ENCODE measurements at places on chromosomes 13 and 19.
A peak's percentile ranks its signal among the peaks of the same experiment; 100 is the strongest.

DNA sequence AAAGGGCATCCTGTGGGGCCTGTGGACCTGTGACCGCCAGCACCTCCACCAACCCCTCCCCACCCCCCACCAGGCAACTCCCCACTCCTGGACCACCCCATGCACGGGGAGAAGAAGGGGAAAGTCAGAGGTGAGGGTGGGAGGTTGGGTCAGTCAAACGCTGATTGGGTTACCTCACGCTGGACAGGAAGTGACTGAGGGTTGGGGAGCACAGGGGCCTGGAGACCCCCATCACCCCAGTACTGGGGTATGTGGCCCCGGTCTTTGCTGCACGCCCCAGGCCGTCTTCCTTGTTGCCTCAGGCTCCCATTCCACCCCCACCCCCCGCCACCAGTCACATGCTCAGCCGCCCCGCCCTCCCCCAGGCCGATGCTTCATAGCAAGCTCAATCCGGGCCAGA is 59.0 kb downstream of the COLGALT1 start:
- no peak for DNase-seq

DNA sequence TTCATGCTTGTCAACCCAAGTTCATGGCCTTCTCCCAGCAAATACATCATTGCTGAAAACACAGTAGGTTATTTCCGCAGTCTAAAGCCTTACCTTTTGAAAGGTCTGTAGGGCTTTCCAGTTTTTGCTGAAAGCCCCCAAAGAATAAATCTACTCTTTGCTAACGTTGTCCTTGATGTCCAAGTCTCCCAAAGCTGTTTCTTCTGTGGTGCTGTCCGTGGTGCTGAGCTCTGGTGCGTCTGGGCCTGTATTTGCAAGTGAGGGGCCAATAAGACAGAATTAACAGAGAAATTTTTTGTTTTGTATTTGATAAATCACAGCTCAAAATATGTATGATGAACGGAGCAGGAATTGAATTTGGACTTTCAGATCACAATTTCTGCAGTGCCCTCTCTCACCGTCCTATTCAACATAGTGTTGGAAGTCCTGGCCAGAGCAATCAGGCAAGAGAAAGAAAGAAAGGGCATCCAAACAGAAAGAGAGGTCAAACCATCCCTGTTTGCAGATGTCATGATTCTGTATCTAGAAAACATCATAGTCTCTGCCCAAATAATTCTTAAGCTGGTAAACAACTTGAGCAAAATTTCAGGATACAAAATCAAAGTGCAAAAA is 9.8 kb upstream of the LGALS16 start:
- DNase-seq = no peak

DNA sequence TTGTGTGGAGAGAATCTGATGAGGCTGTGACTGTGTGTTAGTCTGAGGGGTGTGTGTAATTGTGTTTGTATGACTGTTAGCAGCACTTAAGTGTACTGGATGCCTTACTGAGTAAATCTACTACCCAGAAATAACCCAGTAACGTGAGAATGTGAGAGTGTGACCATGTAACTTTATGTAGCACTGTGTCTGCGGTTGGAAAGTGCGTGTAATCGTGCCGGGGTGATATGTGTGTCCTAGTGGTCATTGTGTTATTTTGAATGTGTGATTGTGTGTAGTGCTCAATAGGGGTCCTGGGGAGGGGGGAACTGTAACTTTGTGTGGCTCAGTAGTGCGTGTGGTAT is 550 bp downstream of the ZNF383 start:
- DNase-seq = no peak

DNA sequence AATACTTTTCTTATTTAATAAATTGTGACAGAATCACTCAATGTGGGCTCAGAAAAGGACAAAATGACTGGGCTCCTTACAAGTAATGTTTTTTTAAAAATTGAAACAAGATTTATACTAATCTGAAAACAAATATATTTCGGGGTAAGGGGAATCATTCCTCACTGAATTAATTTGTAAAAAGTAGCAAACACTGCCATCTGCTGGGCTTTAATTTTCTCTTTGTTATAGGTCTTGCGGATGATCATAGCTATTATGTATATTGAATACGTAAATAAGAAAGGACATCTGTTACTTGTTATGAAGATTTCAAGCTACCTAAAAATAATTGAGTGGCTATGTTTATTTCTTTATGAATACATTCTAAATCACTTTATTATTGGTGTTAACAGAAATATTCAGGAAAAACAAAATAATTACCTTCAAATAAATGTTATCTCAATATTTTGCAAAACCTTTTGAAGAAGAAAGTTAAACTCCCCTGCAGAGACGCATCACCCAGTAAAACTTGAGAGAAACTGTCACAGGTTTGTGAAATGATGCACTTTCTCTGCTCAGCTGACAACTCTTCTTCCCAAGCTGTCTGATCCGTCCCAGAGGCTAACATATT is 17.8 kb upstream of the ENOX1 start:
- DNase-seq = peak; percentile 21

GRCh38 chr19:13060964-13061927 is 41.4 kb downstream of the LYL1 start:
- peak; percentile 8 for DNase-seq

DNA sequence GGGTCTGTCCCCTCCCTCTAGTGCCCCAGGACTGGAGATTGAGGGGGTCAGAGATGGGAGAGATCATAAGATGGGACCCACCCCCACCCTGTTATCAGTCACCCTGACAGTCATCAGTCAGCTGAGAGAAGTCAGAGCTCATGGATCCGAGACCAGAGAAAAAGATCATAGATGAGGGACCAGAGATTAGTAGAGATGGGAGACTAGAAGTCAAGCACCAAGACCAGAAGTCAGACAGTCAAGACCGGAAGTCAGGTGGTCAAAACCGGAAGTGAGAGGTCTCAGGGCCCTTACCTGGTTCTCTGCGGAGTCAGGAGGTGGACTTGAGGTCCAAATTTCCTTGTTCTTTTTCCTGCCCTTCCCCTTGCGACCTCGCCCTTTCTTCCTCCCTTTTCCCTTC is 7.0 kb downstream of the COL5A3 start:
- no peak for DNase-seq

DNA sequence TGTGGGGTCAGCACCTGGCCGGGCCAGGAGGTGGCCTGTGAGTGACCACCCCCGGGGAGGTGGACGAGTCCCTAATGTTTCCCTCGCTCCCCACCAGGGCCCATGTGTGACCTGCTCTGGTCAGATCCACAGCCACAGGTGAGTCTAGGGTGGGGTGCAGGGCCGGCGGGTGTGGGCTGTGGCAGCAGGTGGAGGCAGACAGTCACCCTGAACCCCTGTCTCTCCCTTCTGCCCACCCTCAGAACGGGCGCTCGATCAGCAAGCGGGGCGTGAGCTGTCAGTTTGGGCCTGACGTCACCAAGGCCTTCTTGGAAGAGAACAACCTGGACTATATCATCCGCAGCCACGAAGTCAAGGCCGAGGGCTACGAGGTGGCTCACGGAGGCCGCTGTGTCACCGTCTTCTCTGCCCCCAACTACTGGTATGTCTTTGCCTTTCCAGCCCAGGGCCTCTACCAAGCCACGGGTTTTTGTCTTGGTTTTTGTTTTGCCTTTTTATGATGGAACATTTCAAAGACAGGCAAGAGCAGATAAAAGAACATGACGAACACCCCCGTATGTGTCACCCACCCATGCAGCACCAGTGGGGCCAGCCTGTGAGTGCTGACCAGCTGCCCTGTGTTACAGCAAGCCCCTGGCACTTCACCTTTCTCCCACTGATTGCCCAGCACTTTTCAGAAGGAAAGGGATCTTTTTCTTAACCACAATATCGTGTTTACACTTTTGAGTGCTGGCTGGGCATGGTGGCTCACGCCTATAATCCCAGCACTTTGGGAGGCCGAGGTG is 24.9 kb downstream of the CCDC8 start:
- no peak for DNase-seq

DNA sequence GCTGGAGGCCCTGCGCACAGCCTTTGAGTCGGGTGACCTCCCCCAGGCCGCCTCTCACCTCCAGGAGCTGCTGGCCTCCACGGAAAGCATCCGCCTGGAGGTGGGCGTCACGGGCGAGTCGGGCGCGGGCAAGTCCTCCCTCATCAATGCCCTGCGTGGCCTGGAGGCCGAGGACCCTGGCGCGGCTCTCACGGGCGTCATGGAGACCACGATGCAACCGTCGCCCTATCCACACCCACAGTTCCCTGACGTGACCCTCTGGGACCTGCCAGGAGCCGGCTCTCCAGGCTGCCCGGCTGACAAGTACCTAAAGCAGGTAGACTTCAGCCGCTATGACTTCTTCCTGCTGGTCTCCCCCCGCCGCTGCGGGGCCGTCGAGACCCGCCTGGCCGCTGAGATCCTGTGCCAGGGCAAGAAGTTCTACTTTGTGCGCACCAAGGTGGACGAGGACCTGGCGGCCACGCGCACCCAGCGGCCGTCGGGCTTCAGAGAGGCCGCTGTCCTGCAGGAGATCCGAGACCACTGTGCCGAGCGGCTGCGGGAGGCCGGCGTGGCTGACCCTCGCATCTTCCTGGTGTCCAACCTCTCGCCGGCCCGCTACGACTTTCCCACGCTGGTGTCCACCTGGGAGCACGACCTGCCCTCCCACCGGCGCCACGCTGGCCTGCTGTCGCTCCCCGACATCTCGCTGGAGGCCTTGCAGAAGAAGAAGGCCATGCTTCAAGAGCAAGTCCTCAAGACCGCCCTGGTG is 2.9 kb downstream of the IRGC start:
- no peak for DNase-seq

DNA sequence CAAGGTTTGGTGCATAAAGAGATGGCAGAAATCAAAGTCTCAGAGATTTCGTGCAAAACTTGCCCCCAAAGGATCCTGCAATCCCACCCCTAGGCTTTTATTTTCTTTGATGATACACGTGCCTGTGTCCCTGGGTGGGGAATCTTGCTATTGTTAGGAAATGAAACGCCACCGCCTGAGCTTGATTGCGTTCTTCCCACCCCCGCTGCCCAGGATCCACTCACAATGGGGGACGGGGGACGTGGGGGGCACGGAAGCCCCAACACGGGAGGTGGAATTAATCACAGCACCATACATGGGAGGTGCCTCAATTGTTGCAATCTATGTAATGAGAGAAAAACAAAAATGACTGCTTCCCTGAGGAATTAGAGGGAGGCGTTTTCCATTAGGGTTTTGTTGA is 39.6 kb downstream of the ZNRF4 start:
- DNase-seq = no peak

DNA sequence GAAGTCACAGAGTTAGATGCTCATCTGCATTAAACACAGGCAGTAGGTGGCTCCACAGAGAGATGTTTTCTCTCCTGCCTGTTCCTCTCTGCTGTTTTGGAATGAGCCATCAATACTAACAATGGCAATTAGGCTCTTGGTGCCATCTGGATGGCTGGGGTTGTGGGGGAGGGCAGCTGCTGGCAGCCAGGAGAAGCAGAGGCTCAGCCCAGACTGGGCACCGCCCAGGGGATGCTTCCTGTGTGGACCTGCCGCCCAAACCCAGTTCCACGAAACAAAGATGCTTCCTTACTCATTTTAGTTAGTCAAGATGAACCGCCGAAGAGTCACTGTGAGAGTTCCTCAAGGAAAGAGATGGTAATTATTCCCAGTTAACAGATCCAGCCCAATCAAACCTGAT is 50.8 kb upstream of the PCDH8 start:
- no peak for DNase-seq

- DNase-seq = no peak
These were observed 33.2 kb downstream of the KDM4B start for GRCh38 chr19:5002143-5002542.

DNA sequence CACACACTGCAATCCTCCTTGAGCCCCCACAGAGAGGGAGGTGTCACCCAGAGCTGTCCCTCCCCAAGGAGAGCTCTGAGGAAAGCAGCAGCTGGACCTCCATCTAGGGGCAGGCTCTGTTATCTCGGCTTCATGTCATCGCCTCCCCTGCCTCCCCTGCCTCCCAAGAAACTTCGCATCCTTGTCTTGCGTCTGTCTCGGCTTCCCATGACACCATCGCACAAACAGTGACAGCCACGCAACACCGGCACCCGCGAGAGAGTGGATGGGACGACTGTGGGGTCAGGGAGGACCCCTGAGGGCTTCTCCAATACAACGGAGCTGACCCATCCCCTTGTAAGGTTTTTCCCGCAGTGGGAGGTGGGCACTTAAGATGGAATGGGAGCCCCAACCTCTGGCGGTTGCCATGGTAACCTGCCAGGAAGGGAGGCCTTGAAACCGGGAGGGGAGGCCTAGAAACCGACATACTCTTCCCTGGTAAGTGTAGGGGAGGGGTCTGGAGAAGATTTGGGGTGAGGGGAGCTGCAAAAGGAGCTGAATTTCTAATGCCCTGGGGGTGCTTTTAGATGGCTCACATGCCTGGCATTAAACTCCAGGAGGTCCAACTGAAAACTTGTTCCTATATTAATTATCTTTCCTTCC is 16.3 kb downstream of the TLE2 start:
- no peak for DNase-seq

DNA sequence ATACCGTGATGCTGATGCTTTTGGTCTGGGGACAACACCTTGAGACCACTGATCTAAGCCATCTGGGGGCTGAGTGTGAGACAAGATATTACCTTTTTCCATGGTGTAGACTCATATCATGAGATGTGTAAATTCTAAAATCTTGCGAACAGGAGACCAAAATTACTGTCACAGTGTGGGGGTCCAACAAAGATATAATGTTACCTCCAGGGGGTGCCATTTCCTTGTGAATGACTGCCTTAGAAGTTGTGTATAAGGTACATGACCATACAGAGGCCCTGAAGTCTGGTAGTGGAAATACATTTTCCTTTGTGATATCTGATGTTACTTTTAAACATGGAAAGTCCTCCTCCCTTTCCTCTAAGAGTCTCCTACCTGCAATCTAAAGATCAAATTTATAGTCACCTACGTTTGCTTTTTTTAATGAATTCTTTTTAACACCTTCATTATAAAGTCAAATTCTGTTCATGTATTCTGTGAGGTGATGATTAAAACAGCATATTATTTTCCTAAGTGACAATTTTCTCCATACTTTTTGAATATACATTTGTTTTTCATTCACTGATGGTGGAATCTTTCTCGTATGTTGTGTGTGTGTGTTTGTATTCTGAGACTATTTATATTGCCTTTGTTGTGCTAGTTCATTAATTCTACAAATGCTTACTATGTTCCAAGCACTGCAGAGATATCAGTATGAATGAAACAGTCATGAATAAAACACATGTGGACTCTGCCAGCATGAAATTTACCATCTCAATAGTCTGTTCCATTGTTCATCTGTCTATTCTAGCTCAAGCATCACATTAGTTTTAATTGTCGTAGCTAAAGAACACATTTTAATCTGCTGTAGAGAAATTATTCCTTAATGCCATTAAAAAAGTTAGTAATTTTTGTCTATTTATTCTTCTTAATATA is 113.7 kb downstream of the RFC3 start:
- peak; percentile 18 for DNase-seq
